ENCODE measurements at places on chromosomes 2 and 18. TPM values are rescaled to one million over a fixed set of nuclear protein-coding genes. Genes with fewer than 3 reads are reported as not detected.

DNA sequence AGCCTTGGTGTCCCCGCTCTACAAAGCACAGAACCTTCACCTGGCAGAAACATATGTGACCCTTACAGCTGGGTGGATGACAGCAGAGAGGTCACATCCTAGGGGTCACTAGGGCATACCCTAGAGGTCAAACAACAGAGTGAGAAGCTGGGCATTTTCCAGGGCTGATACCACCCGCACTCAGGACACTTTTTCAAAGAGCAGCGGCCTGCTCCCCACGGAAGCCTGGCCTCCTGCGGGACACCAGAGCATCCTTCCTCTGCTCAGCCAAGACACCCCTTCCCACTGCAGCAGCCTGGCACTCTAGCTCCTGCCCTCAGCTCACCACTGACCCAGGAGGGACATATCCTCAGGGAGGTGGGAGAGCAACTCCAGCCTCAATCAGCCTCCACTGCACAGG, 86.0 kb downstream of the GALNT14 start:
- no peaks in the 10 kb centered on the region for H3K27me3 ChIP-seq
- H3K36me3 ChIP-seq, result no peaks in the 10 kb centered on the region
- H3K4me3 ChIP-seq, result no peak overlapping the region
- peaks cover 7% of the 10 kb centered on the region for H3K4me1 ChIP-seq
- peak overlapping the region; percentile 69 for H3K27ac ChIP-seq
- DNase-seq, result no peak

DNA sequence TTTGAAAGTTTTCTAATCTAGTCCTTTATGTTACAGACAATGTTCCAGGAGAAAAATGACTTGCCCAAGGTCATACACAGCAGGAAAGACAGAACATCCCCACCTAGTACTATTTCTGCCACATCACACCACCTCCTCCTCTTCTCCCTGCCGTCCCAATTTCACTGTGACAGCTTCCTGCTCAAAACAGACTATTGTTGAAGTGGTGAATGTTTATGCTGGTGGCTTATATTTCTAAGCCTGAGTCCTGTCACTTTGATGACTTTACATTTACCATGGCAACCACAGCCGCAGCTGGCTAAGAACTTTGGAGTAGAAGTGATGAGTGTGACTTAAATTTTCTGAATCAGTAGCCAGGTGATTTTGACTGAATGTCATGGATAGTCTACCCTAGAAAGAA, 10.0 kb downstream of the GALNT5 start:
- H3K4me1 ChIP-seq, result no peaks in the 10 kb centered on the region
- DNase-seq, result no peak
- no peaks in the 10 kb centered on the region for H3K36me3 ChIP-seq
- H3K27ac ChIP-seq, result no peak overlapping the region

The SP140 gene
- polyA plus RNA-seq, result 1.00 TPM

DNA sequence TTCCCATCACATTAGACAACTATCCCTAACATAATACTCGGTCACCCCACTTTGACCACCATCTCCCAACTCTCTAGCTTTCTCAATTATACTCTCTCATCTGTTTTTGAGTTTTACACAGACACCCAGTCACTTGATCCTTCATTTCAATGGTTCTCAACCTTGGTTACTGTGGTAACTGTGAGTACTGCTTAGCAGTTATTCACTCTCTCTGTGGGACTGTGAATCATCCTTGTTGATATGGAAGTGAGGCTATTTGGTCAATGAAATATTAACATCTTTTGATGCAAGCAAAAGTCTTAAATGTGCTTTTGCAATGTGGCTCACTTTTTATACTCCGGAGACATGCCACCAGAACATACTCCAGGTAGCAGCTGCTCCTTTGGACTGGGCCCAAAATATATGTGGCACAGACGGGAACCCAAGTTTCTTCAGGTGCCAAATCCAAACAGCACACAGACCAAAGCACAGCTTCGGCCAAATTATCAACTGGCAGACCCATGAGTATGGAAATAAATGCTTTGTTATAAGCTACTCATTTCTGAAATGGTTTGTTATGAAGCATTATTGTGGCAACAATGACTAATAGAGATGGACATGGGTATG, 75.0 kb upstream of the SLC25A52 start:
- no peaks in the 10 kb centered on the region for H3K27me3 ChIP-seq
- no peaks in the 10 kb centered on the region for H3K4me1 ChIP-seq
- H3K4me3 ChIP-seq, result no peak overlapping the region
- no peak overlapping the region for H3K27ac ChIP-seq
- DNase-seq, result no peak
- H3K36me3 ChIP-seq, result peaks cover 83% of the 10 kb centered on the region

DNA sequence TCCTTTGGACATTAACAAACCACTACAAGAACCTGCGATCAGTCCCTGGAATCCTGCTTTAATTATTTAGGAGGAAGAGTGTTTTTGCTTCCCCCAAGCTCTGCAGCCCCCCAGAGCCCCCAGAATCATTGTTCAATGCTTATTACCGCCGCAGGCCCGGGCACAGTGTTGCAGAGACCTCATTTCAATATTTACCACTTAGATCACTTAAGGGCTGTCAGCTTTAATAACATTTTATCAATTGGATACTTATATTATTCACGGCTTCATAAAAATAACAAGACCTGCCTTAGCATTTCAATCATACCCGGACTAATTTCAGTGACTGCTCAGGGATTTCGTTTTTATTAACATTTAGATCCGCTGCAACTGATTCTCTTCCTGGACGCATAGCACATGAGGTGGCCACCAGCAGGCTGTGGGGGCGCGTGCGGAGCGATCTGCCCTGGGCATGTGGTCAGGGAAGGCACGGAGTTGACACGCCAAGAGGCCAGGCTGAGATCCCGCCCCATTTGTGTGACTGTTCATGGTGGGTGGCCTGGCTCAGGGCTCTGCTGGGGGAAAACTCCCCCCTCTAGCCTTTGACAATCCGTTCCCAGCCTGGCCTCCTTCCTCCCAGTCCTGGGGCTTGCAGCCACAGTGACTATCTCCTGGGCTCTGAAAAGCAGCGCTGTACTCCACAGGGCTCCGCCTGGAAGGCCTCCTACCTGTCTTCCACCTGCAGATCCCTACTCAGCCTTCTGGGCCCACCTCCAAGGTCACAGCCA, 267.6 kb downstream of the SRBD1 start:
- no peaks in the 10 kb centered on the region for H3K27me3 ChIP-seq
- DNase-seq, result no peak
- no peak overlapping the region for H3K27ac ChIP-seq
- no peaks in the 10 kb centered on the region for H3K4me1 ChIP-seq
- no peak overlapping the region for H3K4me3 ChIP-seq

DNA sequence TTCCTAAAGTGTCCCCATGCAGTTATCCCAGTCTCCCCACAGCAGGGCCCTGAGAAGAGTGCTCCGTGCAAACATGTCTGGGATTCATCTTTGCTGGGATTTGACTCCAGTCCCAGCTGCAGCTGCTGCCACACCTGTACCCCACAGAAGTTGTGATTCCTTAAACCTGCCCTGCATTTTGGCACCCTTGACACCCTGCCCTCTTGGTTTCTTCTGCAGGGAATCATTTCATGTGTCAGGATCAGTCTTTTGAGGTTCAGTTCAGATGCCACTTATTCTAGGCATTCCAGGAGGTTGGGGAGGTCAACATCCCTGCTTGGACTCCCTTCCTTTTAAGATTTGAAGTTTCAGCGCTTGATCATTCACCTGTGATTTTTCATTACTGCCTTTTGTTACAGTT, 108.3 kb downstream of the SPTBN1 start:
- no peaks in the 10 kb centered on the region for H3K36me3 ChIP-seq
- H3K4me1 ChIP-seq, result peaks cover 69% of the 10 kb centered on the region

GRCh38 chr2:235129850-235130249, 178.0 kb downstream of the SH3BP4 start:
- H3K36me3 ChIP-seq, result no peaks in the 10 kb centered on the region
- no peak overlapping the region for H3K27ac ChIP-seq
- H3K4me1 ChIP-seq, result no peaks in the 10 kb centered on the region
- H3K27me3 ChIP-seq, result no peaks in the 10 kb centered on the region

DNA sequence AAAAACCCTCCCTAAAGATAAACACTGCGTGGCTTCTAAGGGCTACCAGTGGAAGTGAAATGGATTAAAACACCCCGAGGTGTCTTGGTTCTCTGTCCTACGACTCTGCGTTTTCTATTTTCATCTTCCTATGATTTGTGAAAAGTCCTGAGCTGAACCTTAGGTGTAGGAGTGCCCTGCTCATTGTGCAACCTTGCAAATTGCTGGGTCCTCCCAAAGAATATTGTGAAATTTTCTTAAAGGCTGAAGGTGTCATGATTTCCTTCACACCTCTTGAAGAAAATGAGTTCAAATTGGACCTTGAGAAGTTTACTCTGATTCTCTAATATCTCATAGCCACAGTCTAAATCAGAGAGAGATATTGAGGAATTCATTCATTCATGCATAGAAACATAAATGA, 1.8 kb upstream of the SLC19A3 start:
- no peak for DNase-seq
- H3K36me3 ChIP-seq, result no peaks in the 10 kb centered on the region
- H3K27ac ChIP-seq, result no peak overlapping the region
- peaks cover 15% of the 10 kb centered on the region for H3K27me3 ChIP-seq

DNA sequence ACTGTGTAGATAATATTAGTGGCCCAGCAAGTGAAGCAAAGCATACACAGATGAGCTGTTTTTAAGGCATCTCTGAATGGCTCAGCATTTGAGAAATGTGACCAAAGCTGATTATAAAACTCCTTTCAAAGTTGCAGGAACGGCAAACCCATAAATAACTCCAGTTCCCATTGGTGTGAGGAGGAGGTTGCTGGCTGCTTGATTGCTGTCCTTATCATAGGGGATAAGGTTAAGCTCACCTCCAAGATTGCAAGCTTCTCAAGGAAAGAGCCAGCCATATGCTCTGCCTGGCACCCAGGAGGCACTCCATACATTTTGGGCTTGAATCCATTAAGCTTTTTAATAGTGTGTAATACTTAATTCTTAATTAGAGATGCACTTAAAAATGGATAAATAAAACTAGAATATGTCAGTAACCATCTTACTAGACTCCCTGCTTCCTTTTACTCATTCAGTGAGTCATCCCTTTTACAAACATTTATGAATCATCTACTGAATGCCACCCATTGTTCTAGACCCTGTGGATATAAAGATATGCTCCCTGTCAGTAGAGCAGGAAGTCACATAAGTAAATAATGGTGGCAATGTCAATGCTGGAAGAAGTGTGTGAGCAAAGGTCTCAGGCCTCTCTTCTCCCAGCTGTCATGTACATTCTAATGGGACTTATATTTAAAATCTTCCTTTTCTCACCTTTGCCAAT, 99.3 kb downstream of the SPATS2L start:
- H3K27ac ChIP-seq, result peak overlapping the region; percentile 76
- peaks cover 18% of the 10 kb centered on the region for H3K4me1 ChIP-seq
- no peak for DNase-seq
- no peak overlapping the region for H3K4me3 ChIP-seq
- H3K27me3 ChIP-seq, result no peaks in the 10 kb centered on the region

The BMP10 gene
- polyA plus RNA-seq, result not detected

DNA sequence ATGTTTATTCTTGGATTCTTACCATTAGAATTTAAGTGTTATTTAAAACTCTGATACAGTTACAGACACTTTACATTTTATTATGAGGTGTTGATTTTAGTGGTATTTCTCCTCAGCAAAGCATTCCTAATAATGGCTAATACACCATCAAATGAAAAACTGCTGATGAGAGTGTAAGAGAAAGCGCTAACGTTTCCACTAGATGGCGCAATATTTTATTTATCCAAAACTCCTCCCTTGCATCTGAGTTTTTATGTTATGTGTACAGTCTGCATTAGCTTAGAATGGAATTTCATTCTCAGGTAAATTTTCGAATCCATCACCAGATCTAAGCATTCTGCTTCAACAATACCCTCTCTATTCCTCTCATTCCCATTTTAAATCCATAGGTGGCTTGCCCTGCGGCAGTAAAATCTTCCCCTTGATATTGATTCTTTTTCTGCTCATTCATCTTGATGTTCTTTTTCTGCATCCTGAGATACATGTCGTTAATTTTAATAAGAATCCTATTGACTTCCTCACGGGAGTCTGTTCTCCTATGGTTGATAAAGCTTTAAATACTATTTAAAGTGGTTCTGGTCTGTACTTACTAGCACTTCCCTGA, 53.9 kb downstream of the PRKRA start:
- H3K36me3 ChIP-seq, result no peaks in the 10 kb centered on the region
- H3K27ac ChIP-seq, result no peak overlapping the region
- no peak for DNase-seq
- no peaks in the 10 kb centered on the region for H3K4me1 ChIP-seq
- H3K27me3 ChIP-seq, result no peaks in the 10 kb centered on the region

DNA sequence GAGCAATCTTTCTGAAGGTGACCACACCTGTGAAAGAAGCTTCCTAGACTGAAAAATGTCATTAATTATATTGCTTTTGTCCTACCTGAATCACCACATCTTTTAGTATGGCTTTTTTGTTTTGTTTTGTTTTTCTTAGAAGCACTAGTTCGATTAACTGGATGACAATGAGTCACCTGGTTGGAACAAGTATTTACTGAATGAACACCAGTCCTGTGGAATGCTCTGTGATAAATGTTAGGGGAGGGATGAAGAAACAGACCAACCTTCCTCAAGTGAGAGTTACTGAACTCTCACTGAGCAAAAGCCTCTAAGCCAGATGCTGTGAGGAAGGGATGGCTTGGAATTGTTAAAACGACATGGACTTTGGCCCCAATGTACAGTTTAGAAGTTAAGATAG, 26.8 kb upstream of the DCC start:
- H3K27ac ChIP-seq, result no peak overlapping the region
- H3K36me3 ChIP-seq, result no peaks in the 10 kb centered on the region
- no peak for DNase-seq
- H3K4me3 ChIP-seq, result no peak overlapping the region
- H3K4me1 ChIP-seq, result no peaks in the 10 kb centered on the region

- no peak overlapping the region for H3K27ac ChIP-seq
- H3K27me3 ChIP-seq, result no peaks in the 10 kb centered on the region
- peaks cover 8% of the 10 kb centered on the region for H3K4me1 ChIP-seq
- no peaks in the 10 kb centered on the region for H3K36me3 ChIP-seq
Observed at GRCh38 chr2:160168878-160169277, 31.2 kb downstream of the ITGB6 start.

DNA sequence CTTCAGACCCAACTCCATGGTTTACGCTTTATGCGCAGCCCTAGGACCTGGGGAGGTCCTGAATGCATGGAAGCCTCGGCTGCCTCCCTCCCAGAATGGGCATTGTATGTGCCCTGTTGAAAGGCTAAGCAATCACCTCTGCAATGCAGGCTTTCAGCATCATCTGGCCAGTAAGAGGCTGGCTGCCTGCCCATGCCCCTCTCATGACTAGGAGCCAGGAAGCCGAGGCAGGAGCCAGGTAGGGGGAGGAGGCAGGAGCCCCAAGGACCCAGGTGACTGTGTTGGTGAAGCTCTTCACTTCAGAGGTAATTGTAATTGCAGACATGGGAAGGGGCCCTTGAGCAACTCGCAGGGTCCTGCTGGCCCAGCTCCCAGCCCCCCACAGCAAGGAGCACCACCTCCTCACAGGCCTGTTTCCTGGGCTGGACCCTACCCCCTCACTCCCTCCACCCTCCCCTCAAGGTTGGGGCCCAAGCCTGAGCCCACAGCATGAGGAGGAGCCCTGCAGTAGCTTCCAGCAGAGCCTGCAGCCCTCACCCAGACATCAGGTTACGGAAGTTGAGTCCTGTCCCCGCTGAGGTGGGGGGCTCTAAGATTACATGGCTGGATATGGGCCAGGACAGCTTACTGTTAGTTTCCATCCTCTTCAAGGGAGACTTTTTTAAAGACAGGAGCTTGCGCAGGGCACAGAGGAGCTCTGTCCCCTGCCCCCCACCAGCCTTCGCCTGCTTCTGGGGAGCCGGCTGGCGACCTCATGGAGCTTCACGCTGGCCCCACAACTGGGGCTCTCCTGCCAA, 21.9 kb downstream of the CRACDL start:
- no peak overlapping the region for H3K4me3 ChIP-seq
- no peaks in the 10 kb centered on the region for H3K27me3 ChIP-seq
- peaks cover 41% of the 10 kb centered on the region for H3K4me1 ChIP-seq
- H3K27ac ChIP-seq, result no peak overlapping the region
- peak; percentile 86 for DNase-seq

The CPLX4 gene
- polyA plus RNA-seq, result not detected

The YES1 gene
- 60.8 TPM for polyA plus RNA-seq
